ENCODE measurements at places on chromosomes 2 and 18. TPM values are rescaled to one million over a fixed set of nuclear protein-coding genes. Genes with fewer than 3 reads are reported as not detected.

GRCh38 chr2:100513650-100514049, 43.4 kb downstream of the NMS start:
- DNase-seq = no peak

GRCh38 chr2:81483254-81483653, 1178.7 kb upstream of the LRRTM1 start:
- no peak for DNase-seq

- DNase-seq = no peak
These were observed 22.7 kb upstream of the INO80D start for GRCh38 chr2:206108713-206109112.

GRCh38 chr2:16150456-16151280, 210.3 kb downstream of the MYCN start:
- DNase-seq = no peak

Gene NGEF
- total RNA-seq = not detected

DNA sequence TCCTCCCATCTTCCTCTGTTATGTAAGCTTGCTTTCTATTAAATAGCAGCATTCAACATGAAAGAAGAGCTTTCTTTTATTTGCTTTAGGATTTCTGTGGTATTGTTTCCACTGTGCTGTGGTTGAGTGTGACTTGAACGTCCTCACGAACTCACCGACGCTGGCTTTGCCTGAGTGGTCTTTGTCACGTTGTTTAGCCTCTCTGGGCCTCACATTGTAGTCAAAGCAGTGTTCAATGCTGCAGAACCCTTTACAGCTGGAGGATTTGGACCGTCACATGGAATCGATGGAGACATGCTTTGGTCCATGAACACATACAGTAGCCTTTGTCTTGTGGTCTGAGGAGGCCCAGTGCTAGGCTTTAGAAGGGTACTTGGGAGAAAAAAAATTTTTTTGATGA, 66.3 kb downstream of the TANC1 start:
- DNase-seq = no peak

Gene CPLX4
- total RNA-seq = not detected

DNA sequence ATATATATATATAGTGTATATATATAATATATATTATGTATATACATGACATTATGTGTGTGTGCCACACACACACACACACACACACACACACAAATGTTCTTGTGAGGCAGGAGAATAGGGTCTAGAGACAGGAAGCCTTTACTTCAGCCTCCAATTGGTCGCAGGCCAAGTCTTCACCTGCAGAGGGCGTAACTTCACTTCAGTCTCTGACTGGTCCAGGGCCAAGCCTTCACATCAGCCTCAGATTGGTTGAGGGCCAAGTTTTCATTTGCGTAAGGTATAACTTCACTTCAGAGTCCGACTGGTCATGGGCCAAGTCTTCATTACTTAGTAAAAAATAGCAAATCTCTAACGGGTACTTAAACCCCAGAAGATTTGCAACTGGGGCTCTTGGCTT, 13.2 kb upstream of the SS18 start:
- peak; percentile 28 for DNase-seq

Gene GPBAR1
- 0.58 TPM for total RNA-seq

Gene HAAO
- total RNA-seq = 1.1 TPM

DNA sequence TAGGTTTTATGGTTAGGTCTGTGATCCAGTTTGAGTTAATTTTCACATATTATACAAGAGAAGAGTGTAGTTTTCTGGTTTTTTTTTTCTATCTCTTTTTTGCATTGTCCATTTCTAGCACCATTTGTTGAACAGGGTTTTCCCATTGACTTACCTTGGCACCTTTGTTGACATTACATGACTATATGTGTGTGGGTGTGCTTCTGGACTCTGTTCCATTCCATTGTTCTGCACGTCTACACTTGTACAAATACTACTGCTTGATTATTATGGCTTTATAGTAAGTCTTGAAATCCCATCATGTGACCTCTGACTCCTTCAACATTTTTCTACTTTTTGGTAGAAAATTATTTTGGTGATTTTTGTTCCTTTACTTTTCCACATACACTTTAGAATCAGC, 38.7 kb downstream of the UBE2F start:
- no peak for DNase-seq

GRCh38 chr2:38465789-38466127, 88.7 kb upstream of the ATL2 start:
- peak; percentile 5 for DNase-seq

- no peak for DNase-seq
These were observed 8.8 kb upstream of the SNED1 start for GRCh38 chr2:240989451-240990265.

Gene LBH
- total RNA-seq = 85.0 TPM

- no peak for DNase-seq
These were observed 735.0 kb downstream of the TMEM182 start for GRCh38 chr2:103496850-103497249.

Gene VWA3B
- total RNA-seq = not detected

Gene SKA1
- 38.8 TPM for total RNA-seq

DNA sequence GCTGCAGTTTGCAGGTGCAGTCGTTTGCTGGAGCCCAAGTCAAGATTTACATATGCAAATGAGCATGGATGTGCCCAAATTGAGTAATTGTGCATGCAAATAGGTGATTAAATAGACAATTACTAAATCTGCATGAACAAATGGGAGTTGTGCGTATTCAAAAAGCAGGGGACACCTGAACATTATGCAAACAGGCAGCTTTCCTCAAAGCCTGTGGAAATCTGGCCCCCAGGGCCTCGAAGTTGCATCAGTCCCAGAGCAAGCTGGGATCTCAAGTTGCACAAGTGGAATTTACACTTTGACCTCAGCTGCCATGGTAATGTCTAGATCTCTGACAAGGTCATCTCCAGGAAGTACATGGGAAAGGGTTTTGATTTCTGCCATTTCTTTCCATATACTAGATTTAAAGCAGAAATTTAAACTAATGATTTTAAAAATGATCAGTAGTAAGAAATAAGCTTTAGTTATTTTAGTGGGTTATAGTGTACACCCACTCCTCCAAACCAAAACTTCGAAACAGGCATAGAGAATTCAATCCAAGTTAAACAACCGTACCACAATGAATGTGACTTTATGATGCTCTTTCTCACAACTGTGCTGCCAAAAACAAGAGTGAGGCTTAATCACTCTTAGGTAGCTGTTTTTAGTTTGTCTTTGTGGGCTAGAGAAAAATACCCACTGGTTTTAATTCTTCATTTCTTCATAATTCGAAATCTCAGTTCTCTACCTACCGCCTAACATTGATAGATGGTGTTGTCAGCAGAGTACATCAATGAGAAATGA, 110.7 kb downstream of the RND3 start:
- DNase-seq = no peak

Gene GATA6
- not detected for total RNA-seq

- no peak for DNase-seq
These were observed 143.0 kb upstream of the EPC2 start for GRCh38 chr2:148501545-148501944.

Measured in activated naive CD8-positive, alpha-beta T cell treated with anti-CD3 and anti-CD28 coated beads for 36 hours (primary cell).